ENCODE measurements at places on chromosomes 7 and 10.
A peak's percentile ranks its signal among the peaks of the same experiment; 100 is the strongest.

DNA sequence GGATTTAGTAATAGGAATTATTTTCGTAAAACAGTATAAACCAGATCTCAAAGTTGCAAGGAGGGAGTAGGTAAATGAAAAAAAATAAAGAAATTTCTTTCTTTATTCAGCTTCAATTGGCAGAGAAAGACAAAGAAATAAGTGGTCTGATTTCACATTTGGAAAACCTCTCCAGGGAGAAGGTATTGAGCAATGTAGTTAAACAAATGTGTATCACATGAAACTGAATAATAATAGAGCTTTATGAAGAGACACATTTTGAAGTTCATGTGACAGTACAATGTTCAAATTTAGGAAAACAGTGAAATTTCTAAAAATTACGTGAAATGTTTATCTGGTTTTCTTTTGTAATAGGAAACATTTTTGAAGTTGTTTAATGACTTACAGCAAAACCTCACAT lies 63.0 kb downstream of the TAX1BP1 start:
- DNase-seq: no peak

- no peak for DNase-seq
Measured at GRCh38 chr7:70355198-70356020, 757.1 kb downstream of the AUTS2 start.

DNA sequence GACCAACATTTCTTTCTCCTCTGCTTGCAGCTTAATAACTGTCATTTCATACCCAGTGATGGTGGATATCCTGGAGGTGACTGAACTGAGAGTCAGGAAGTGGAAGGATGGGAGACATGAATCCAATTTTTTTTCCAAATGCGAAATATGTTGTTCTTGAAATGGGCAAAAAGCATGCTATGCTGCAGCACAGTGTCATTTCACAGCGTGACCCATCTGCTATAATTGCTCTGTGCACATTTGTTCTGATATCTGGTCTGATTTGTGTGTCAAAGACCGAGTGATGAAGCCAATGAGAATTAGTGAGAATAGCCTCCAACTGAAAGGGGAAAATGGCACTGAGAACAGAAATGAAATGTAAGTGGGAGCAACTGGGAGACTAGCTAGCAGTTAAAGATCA lies 329.6 kb upstream of the PHYHIPL start:
- no peak for DNase-seq

- DNase-seq: peak; percentile 46
Measured at GRCh38 chr7:131546583-131547141, 9.8 kb downstream of the PODXL start.

GRCh38 chr10:124592736-124593430 lies 131.3 kb downstream of the LHPP start:
- DNase-seq: no peak

DNA sequence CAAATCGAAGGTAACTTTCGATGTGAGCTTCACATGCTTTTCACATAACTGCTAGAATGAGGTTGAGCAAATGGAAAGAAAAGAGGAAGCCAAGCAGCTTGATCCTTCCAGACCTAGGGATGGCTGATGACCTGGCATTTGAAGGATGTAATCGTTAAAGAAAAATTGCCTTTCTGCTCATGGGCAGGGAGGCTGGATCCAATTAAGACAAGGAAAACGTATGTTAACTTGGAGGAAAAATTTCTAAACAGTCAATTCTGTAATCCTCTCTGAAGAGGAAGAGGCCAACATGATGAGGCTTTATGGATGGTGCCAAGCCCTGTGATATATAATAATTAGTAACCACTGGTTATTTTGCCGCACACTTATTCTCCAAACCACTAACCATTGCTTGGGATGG lies 12.5 kb downstream of the GRK5 start:
- DNase-seq: no peak

DNA sequence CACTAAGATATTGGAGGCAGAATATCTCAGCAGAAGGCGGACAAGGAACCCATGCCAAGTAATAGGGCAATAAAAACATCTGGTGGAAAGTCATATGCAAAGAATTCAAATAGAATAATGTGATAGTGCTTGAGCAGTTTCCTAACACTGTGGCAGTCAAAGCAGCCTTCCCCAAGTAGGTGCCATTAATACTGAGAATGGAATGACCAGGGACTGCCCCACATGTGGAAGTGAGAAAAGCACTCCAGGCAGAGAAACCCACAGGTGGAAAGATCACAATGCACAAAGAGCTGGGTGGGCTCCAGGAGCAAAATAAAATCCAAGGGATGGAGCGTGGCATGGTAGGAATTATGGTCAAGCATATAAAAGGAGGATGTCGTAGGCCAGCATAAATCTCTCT lies 64.4 kb upstream of the NME8 start:
- no peak for DNase-seq

GRCh38 chr10:24476913-24477701 lies 246.6 kb downstream of the ARHGAP21 start:
- DNase-seq: no peak

DNA sequence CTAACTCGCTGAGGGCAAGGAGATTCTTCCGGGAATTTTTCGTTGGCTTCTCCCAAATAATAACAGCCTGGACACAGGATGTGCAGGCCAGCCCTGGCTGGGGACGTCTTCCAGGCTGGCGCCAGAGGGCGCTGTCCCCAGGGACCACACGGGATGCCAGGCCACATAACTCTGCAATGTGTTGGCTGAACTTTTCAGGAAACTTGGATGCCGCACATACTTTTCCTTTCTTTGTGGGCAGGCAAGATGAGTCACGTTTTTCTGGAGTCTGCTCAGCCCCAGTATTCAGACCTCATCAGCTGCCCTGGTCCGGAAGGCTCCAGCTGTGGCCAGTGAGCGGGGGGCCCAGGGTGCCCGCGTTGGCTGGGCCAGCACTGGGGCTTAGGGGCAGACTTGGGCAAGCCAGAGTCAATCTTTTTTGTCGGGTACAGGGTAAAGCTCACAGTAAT lies 122.7 kb downstream of the PRKAG2 start:
- DNase-seq: peak; percentile 93

DNA sequence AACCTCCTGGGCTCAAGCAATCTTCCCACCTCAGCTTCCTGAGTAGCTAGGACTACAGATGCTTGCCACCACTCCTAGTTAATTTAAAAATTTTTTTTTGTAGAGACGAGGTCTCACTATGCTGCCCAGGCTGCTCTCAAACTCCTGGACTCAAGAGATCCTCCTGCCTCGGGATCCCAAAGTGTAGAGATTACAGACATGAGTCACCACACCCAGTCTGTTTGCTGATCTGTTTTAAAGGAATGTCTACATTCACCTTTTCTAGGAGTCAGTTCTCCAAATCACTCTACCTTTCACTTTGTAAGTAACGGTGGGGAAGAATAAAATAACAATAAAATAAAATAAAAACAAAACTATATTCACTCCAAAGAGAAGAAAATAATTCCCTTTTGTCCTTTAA lies 86.6 kb upstream of the AGBL3 start:
- no peak for DNase-seq

GRCh38 chr7:113664867-113665266 lies 253.9 kb downstream of the PPP1R3A start:
- no peak for DNase-seq

DNA sequence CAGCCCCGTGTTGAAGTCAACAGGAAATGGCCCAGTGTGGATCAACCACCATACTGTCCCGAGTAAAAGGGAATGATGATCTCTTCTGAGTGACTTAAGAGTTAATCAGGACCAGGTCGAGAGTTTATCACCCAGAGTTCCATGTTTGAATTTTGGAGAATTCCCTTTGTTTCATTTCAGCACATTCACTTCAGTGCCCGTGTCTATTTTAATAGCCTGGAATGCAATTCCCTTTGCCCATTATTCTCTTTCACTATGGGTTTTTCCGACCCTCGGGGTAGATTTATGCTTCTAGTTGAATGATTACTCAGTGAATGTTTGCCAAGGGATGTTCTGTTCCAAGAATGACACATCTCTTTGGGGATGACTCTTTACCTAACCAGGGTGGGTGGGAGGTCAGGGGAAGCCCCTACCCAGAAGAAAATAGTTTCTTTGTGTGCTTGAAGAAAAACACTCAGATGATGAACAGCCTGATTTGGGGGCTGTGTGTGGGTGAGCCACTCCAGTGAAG lies 594.9 kb downstream of the INHBA start:
- no peak for DNase-seq

DNA sequence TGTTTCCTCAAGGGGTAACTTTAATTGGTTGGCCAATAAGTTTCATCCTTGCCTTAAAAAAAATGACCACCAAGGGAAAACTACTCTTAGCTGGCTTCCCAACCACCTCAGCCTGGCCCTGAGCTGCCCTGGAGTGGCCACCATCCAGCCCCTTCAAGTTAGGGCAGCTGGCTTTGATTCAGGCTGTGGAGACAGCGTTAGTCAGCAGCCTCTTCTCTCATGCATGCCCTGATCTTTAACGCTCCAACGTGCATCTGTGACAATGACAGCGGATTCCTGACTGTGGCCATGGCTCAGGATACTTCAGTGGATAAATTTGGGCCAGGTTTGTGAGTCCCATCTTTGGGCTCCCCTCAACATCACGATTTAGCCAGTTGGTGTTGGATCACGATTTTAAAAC lies 111.6 kb downstream of the RBM20 start:
- DNase-seq: no peak

DNA sequence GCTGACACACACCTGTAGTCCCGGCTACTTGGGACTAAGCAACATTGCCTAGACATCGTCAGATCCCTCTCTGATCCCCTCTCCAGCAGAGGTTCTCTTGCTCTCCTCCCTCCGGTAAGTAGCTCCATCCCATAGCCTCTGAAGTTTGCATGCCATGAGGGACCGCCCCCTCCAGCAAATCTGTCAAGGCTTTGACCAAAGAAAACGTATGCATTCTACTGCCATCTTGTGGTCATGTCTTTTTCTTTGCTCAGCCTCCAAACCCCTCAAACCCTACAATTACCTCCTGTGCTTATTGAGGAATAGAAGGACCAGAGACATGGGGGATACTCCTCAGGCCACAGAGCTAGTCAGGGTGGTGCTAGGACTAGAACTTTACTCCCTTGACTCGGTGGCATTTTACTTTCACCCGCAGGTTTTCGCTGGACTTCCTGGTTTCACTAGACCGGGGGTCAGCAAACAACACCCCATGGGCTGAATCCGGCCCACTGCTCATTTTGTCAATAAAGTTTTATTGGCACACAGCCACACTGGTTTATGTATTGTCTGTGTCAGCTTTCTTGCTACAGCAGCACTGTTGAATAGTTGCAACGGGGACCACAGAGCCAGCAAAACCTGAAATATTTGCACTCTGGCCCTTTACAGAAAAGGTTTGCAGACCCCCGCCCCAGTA lies 202.6 kb upstream of the FOXK1 start:
- no peak for DNase-seq
